ENCODE measurements at places on chromosomes 12 and 14.

GRCh38 chr12:108773798-108774788, 42.8 kb upstream of the CORO1C start:
- DNase-seq = no peak

- DNase-seq = no peak
These were observed 23.6 kb upstream of the WNK1 start for GRCh38 chr12:728781-729180.

- DNase-seq = no peak
These were observed 52.7 kb downstream of the DAAM1 start for GRCh38 chr14:59241121-59241520.

DNA sequence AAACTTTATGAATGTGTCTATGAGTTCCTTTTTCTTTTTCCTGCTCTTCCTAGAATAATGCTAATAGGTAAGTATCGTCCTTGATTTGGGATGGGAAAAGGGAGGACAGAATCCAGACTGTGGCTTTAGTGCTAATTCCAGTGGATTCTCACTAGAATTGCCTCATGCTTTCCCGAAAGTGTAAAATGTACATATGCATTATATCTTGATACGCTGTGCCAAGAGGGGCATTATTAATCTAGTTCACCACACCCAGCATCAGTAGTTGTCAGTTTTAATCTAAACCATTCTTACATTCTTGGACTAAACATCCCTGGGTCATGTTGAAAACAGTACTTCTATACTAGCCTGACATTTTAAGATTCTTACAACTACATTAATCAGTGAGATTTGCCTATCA, 49.3 kb downstream of the GCH1 start:
- no peak for DNase-seq

DNA sequence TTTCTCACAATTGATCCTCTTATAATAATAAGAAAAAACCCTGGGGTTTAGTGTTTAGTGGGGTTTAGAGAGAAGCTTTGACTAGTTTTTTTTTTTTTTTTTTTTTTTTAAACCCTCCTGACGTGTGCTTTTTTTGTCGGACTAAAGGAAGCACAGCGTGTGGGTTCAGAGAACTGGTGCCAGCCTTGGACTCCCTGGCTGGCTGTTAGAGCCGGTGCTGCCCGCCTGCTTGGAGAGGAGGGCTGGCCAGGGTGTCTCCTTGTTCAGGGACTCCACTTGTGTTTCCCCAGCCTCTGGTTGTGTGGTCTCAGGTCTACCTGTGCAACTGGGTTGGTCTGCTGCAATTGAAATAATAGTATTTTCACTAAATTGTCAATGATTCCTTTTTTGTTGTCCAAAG, 54.1 kb upstream of the ASPG start:
- DNase-seq = no peak

GRCh38 chr14:95331708-95332408, 12.2 kb upstream of the CLMN start:
- DNase-seq = no peak

- no peak for DNase-seq
These were observed 565 bp downstream of the CEP83 start for GRCh38 chr12:94458877-94459727.

GRCh38 chr12:104630230-104630670, 173.5 kb downstream of the CHST11 start:
- no peak for DNase-seq

- DNase-seq = no peak
These were observed 142.9 kb upstream of the BTG1 start for GRCh38 chr12:92288561-92288960.

- DNase-seq = no peak
These were observed 66.3 kb downstream of the RBM19 start for GRCh38 chr12:113899561-113900471.

DNA sequence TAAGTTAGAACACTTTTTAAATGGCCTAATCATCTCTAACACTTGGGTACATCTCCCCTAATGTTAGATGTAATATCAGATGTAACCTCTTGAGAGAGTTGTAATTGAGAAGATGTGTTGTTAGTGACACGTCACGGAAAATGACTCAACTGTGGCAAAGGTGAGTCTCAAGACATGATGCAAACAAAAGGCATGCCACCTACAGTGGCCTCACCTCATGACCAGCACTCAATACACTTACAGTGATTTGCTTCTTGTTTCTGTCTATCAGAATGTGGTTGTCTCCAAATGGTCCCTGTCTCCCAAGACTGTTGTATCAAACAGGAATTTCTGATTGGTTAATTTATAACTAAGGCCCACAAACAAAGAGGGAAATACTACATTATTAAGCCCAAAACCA, 91.2 kb downstream of the SLC25A21 start:
- no peak for DNase-seq

GRCh38 chr12:6202304-6202703, 2.1 kb downstream of the CD9 start:
- DNase-seq = no peak

- no peak for DNase-seq
These were observed 117.1 kb upstream of the PTPRB start for GRCh38 chr12:70754330-70754741.

- no peak for DNase-seq
These were observed 89.9 kb upstream of the PRICKLE1 start for GRCh38 chr12:42679466-42679865.

DNA sequence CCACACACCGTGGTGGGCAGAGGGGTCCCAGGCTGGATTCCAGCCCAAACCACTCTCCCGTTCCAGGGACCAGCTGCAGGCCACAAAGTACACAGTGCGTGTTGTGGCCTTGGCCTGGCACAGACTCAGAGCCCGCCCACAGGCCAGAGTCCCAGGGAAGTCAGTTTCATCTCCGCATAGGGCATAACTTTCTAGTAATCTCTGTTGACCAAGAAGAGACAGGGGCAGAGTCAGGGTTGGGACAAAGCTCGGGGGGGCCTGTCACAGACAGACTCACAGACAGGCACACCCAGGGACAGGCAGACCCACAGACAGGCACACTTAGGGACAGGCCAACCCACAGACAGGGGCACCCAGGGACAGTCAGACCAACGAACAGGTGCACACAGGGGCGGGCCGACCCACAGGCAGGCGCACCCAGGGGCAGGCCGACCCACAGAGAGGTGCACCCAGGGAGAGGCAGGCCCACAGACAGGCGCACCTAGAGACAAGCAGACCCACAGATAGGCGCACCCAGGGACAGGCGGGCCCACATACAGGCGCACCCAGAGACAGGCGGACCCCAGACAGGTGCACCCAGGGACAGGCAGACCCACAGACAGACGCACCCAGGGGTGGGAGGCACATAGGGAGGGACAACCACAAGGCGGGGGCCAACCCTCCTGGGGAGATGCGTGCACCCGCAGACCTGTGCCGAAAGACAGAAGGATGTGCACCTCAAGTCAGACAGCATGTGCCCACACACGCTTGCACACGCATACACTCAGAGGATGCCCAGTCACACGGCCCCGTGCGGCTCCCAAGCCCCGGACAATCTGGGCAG, 323.3 kb upstream of the RTL1 start:
- DNase-seq = no peak

GRCh38 chr14:59484639-59485175, 390 bp downstream of the JKAMP start:
- DNase-seq = no peak

- DNase-seq = no peak
These were observed 23.1 kb upstream of the RERG start for GRCh38 chr12:15244341-15244740.

DNA sequence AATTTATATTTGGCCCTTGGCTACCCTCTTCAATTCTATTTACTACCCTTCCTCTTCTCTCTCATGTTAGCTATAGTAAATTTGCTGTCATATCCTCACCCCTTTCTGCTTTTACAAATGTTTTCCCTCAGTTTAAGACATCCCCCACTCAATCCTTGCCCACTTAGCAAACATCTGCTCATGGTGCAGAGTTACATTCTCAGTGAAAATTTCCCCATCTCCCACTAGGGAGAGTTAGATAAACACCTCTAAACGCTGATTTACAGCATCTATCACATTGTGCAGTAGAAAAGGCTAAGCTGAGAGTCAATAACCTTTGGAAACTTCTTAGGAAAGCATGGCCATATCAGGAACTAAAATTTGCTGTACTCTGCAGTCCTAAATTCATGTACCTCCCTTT, 69.0 kb downstream of the DENND5B start:
- no peak for DNase-seq

DNA sequence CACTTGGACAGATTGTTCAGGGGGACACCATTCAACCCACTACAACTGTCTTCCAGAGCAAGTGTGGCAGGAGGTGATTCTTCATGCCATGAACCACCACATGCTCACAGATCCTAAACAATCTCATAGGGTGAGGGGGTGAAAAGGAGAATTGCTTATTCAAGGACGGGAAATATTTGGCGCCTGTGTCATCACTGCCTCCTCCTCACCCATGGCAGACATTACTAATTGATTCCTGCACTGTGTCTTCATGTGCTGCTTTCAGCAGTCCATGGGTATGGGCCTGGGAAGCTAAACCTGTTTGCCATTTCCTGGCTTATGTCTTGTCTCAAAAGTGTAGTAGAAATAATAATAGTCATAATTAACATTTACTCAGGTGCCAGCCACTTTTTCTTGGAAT, 31.3 kb downstream of the MMAB start:
- DNase-seq = no peak

DNA sequence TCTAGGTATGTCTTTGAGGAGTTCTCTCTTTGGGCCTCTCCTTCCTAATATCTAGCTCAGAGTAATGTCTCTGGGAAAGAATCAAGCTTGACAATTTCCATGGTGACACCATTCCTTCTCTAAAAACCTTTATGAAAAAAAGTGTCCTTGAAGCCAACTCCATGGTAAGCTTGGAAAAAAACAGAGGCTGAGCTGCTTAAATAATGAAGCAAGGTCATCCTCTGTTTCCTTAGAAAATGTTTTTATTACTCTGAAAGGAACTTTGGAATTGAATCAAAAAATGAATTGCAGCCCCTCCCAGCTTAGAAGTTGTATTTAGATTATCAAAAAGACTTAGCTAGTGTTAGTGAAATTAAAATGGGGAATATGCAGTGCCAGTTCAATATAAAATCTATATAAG, 166.1 kb upstream of the KITLG start:
- DNase-seq = no peak

DNA sequence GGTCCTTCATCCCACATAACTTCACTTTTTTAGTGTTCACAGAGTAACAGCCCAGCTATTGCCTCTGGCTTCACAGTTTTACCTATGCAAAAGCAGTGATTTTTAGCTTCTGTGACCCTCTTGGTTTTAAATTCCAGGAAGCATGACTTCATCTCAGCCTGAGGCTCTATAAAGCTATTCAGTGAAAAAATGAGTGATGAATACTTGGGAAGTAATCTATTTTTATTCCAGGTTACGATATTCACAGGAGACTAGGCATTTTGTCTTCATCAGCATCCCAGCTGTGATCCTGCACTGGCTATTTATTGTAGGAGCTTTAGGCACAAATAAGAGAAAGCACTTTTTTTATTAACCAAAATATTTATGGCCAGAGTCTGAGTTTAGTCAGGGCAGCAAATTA, 164.8 kb downstream of the SNAPC1 start:
- no peak for DNase-seq

DNA sequence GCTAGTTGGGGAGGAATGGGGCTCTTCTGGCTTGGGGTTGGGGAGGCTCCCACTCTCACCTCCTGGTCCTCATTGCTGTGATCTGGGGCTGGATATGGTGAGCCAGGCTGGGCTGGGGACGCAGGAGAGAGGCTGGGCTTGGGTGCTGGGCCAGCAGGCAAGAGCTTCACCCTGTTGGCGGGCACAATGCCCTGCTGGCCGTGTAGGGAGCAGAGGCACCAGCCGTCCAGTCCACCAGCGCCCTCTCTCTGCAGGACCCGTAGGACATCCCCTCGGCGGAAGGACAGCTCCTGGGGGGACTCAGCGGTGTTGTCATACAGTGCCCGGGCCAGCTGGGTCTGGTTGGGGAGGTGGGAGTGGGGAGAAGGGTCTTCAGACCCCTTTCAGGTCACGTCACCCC, 4.5 kb downstream of the EFS start:
- no peak for DNase-seq

DNA sequence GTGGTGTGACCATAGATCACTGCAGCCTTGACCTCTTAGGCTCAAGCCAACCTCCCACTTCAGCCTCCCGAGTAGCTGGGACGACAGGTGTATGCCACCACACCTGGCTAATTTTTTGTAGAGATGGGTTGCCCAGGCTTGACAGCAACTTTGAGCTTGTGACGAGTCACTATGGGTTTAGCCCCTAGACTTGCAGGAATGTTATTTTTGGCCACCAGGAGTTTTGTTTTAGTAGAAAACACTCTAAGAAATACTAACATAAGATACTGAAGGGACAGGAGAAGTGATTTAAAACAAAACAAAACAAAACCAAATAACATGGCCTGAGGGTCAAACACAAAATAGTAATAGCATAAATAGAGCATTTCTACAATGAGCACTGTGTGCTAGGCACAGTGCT, 26.4 kb downstream of the SETD3 start:
- DNase-seq = no peak

DNA sequence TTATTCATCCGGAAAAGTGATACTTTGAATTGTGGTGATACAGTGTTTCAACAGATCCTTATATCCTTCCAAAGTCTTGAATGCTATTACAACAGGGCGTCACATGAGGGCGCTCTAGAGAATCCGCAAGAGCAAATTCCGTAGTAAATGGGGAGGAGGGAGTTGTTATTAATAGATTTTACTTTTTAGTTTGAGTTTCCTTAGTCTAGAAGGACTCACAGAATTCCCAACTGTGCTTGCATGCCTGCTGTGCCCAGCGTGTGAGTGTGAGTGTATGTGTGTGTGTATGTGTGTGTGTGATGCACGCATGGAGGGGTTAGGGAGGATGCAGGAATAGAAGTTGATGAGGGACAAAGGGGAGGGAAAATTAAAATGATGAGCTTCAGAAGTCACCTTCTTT, 375.3 kb downstream of the C12orf75 start:
- DNase-seq = no peak

DNA sequence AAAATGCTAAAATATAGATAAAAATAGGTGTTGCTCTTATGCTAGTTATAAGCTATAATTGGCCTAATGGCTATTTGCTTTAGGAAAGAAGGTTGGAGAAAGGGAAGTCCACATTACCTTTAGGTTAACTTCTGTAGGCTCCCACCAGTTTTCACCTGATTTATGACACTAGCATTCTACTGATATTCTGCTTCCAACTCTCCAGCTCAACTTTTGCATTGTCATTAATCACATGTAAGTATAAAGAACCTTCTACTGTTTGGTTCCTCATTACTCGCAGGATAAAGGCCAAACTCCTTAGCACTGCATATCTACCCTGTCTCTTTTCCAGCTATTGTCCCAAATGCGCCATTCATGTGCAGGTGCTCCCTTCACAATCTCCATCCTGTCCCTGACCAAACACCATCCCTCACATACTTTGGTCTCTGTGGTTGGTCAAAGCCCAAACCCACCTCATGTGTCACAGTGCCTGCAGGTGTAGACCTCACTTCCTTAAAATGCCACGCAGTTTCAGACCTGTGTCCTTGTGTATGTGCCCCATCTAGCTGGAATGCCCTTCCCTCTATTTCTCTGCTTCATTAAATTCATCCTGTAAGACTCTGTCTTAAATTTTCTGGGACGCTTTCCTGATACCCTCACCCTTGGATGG, 3.3 kb downstream of the DDHD1 start:
- DNase-seq = no peak

GRCh38 chr14:20775043-20775442, 6.0 kb upstream of the RNASE6 start:
- DNase-seq = no peak

- DNase-seq = no peak
These were observed 170.6 kb upstream of the CCDC196 start for GRCh38 chr14:66315548-66315947.
